Stimulated activated CD8-positive, alpha-beta memory T cell treated with anti-CD3 and anti-CD28 coated beads, Interleukin-4, amount 100 ng/mL, for 4 hours (primary cell): ENCODE measurements at places on chromosomes 5 and 9.

- no peak for DNase-seq
Measured at GRCh38 chr5:1161833-1162229, 39.6 kb upstream of the SLC6A19 start.

DNA sequence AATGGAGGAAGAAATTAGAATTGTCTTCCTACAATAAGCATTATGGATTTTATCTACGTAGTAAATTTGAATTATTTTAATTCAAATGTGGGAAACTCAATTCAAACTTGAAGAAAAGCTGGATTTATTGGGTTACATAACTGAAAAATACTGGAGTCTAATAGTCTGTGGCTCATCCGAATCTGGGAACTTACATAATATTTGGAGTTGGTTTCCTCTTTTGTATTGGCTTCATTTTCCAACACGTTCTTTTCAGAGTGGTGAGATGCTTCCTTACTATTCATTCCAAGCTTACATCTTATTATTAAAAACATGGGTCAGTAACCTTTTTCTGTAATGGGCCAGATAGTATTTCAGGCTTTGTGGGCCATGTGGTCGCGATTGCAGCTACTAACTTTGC is 164.8 kb downstream of the ARHGAP26 start:
- no peak for DNase-seq

DNA sequence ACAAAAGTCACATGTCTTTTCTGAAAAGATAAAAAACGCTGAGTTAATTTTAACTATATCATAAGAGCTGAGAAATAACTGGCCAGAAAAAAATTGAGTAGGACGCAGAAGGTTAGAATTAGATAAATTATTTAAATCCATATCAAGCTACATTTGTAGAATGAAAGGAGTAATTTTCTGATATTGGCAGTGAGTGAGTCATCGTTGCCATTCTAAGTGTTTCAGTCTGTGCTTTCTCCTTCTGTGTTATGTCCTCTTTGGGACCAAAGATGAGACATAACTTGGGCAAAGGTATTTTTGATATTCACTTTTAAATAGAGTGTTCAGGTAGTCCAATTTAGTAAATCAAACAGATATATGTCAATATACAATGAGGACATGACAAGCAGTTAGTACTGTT is 34.4 kb upstream of the KCNN2 start:
- no peak for DNase-seq

DNA sequence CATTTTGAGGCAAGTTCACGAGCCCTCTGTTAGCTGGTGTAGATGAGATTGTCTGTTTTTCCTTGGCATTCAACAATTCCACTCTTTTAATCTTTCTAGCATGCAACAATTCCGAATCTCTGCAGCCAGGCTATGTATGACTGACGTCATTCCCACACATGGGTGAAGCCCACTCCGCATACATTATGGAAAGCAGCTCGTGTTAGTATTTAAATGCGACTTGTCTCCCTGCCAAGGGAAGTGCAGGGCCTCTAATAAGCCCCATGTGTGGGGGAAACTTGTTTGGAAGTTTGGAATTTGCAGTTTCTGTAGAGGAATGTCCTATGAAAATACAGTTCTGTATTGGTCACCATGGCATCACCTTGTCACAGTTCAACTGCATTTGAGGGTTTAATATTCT is 146.0 kb upstream of the FBXL7 start:
- DNase-seq = no peak

GRCh38 chr9:135379540-135380267 is 99.9 kb upstream of the PPP1R26 start:
- DNase-seq = no peak

DNA sequence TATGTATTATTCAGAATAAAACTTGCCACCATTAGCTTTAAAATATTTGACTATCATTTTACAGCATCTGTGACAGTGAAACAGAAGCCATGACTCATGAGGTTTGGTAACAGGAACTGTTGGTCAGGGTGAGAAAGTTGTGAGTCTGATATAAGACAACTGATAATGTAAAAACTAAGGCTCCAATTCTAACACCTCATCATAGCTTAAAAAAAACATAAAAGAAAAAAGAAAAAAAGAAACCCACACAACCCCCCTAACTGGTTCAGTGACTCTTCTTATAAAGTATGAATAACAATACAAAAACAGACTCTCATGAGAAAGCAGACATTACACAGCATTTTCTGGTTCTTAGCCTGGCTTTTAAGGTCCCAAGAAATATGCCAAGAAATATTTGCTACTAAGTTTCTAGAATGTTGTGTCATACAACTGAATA is 85.8 kb downstream of the MRPS27 start:
- no peak for DNase-seq

GRCh38 chr9:108105885-108106284 is 616.3 kb upstream of the KLF4 start:
- DNase-seq = no peak

DNA sequence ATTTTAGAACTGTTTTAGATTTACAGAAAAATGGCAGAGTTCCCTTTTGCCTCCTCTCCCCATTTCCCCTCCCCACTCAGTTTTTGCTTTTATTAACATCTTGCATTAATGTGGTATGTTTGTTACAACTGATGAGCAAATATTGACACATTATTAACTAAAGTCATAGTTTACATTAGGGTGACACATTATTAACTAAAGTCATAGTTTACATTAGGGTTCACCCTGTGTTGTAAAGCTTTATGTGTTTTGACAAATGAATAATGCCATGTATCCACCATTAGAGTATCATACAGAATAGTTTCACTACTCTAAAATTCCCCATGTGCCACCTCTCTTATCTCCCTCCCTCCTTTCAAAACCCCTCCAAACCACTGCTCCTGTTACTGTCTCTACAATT is 262.5 kb downstream of the NPR3 start:
- no peak for DNase-seq

DNA sequence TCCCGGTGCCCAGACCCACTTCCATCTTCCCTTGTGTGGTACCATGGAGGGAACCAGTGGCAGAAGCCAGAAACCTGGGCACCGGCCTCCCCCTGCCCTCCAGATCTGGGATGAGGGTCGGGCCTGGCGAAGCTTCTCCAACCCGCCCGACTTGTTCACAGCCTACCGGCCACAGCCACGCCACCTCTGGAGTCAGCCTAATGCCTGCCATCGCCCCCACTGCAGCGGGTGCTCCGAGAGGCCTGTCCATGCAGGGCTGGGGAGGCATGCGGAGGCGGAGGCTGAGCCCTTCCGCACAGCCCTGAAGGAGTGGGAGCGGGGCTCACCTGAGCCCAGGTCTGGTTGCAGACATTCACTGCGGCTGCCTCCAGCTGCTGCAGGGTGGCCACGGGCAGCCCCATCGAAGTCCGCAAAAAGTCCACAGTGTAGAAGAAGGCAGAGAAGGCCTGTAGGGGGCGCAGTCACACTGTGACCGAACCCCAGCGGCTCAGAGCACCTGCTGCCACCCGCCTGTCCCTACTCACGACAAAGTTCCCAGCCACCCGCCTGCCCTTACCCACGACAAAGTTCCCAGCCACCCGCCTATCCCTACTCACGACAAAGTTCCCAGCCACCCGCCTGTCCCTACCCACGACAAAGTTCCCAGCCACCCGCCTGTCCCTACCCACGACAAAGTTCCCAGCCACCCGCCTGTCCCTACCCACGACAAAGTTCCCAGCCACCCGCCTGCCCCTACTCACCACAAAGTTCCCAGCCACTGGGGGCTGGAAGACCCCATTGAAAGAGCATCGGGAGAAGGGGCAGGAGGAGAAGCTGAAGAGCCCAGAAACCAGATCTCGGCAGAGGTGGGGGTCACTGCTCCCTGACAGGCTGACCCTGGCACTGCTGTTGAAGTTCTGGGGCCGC is 3.8 kb upstream of the NPDC1 start:
- DNase-seq = no peak

DNA sequence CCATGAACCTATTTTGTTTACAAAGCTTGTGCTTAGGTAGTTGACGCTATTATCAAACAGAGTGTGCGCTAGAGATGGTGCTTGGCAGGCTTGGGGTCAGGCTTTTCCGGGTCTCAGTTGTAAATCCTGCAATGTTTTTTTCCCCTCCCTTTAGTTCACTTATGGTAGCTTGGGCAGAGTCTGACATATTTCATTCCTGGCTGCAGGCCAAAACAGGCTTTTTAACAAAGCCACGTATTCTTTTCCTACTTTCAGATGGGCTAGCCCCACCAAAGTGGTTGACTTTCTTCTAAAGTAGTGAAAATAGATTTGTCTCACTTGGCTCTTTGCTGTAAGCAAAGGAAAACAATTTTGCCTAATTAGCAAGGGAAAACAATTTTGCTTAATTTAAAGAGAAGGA is 58.0 kb upstream of the FBN2 start:
- no peak for DNase-seq

DNA sequence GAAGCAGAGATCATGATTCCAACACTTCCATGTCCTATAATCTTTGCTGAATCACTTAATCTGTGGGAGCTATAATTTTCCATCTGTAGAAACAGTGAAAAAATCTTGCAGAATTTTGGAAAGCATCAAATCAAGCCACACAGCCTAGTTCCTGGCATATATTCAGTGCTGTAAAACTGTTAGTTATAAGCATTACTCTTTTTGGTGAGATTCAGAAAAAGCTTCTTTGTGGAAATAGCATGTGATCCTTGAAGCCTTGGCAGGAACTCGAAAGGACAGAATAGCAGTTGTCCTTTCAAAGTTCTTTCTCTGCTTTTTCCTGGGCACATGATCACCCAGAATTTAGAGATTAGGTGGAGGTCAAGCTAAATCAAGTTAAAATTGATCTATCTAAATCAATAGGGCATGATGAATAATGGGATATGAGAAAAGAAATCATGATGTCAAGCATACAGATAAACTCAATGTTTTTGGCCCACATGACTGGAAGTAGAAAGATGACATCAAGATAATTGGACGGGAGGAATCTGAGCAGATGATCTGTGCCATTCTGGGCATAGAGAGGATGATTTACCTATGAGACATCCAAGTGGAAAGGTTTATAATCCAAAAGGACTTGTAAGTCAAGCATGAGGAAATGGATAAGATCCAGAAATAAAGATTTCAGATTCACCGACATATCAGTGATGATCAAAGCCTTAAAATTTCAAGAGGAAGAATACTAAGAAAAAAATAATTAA is 73.1 kb downstream of the TMEM232 start:
- no peak for DNase-seq

DNA sequence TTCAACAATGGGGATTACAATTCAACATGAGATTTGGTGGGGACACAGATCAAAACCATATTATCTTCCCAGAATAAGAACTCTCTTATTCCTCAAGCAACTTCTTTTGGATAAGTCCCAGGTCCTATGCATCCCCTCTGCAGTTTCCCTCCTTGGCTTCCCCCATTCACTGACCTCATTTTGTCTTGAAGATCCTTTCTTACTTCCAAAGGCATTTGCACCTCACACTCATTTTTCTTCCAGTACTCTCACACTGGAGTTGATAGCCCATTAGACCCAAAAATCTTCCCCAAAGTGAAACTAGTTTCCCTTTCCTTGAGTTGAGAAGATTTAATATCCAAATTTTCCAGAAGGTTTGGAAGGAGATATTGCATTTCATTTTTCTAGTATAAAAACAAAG is 178.0 kb upstream of the DAPK1 start:
- DNase-seq = no peak

DNA sequence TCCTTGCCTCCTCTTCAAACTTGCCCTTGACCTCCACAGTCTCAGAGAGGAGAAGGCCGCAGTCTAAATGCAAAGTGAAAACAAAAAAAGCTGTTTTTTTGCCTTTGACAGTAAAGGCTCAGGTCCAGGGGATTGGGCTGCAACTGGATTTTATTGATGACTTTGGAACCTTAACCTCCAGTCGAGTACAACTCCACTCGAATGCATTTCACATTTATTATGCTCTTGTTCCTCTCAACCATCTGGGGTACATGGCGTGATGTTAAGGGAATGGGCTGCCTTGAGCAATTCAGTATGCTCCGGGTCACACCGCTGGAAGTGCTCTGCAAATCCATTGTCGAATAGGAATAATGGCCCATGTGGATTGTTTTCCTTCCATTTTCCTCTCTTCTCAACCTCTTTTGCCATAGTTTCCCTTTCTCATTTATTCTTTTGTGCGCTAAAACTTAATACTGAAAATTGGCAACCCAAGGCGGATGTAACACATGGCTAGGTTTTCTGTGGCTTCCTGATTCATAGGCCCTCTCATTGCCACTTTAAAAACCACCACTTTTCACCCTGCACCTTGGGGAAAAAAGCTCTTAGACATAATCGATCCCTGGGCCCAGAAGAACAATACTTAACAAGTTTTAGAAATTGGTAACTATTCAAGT is 34.3 kb downstream of the ITK start:
- DNase-seq = no peak

DNA sequence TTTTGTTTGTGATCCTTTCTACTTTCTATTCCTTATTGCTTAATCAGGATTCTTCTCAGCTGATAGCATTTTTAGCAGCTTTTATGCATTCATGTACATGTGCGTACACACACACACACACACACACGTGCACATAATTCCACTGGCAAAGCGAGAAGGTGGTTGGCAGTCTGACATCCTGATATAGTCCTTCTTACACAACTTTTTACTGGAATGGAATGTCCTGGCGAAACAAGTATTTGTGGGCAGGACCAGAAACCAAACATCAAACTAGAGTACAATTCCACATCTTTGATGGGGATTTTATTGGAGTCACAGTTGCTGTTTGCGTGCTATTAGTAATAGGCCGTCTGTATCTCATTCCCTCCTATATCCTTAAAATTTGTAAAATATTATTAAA is 356.5 kb downstream of the CCDC171 start:
- no peak for DNase-seq

GRCh38 chr5:173745123-173745522 is 128.7 kb upstream of the BOD1 start:
- no peak for DNase-seq

DNA sequence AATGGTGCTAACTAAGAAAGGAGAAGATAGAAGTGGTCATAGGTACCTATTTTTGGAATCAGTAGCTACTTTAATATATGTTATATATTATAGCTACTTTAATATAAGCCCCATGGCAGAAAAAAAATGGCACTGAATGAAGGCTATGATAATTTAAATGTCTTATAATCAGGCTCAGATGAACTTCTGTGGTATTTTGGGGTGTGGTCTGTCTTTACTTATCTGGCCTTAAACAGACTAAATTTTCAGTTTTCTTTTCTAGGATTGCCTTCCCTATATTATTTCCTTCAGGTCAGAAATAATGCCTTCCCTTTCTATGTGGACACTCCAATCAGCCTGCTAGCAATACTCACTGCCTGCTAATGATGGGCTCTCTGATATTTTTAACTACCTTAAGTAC is 292.3 kb downstream of the SLF1 start:
- DNase-seq = no peak

DNA sequence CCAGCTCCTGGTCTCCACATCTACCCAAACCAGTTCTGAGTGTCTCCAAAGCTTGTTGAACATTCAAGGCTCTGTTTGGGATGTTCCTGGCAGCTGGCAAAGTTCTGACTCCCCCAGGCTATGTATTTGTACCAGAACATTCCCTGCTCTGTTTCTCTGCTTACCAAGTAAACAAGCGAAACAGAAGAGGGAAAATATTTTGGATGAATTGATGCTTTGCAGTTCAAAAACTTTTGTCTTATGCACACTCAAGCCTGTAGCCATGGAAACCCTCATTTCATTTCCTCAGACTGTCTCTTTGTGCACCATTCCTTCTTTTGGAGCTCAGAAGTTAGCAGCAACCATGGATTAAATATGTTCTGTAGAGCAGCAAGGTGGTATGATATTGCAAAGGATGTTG is 145.8 kb downstream of the ACTL7B start:
- no peak for DNase-seq
